Activated CD8-positive, alpha-beta memory T cell treated with anti-CD3 and anti-CD28 coated beads for 1 hour (primary cell): ENCODE measurements at places on chromosomes 11 and 22.

- no peak for DNase-seq
Observed at GRCh38 chr11:117875382-117876058, 938 bp downstream of the FXYD6 start.

GRCh38 chr11:79173615-79174014 lies 267.2 kb downstream of the TENM4 start:
- no peak for DNase-seq

DNA sequence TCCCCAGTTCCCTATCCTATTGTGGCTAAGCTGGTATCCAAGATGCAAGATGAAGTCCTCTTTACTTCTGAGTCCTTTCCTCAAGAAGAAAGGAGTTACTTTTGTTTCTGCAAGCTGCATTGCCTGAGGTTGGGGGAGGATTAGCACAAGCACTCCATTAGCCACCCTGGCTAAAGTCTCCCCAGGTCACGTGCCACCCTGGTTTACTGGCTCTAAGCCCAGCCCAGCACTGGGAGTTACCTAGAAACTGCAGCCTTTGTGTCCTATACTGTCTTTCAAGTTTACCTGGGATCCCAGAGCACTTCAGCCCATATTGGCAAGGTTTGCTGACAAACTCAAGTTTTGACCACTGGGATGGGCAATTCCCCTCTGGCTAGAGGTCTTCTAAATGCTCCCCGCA lies 78.4 kb upstream of the DBX1 start:
- DNase-seq: no peak

DNA sequence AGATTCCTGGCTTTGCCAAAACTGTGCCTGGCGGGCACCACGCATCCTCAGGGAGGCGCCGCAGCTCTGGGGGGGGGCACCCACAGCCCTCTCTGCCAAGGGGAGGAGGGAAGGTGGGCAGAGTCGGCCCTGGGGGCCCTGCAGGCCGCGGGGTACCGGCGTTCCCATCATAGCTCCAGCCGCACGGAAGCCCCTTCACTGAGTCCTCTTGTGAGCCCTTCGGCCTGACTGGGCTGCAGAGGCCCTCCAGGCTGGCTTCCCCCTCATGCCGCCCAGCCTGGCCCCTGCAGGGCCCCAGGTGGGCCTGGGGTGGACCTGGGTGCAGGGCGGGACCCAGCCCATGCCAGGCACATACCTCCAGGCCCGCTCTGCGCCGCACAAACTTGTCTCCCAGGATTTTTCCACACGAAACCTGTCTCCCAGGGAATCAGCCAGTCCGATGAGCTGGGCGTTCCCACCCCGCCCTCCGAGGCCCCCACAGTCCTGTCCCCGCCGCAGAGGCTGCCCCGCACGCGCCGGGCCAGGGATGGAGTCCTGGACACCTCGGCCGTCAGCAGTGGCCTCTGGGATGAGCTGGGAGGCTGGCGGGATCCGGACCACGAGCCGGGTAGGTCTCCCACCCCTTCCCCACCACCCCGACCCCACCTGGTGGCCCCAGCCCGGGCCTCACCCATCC lies 1.8 kb upstream of the PKP3 start:
- no peak for DNase-seq

GRCh38 chr11:42234451-42234951 lies 775.0 kb upstream of the LRRC4C start:
- no peak for DNase-seq
